SK-N-DZ (cell line): ENCODE measurements at places on chromosomes 16 and 17.

DNA sequence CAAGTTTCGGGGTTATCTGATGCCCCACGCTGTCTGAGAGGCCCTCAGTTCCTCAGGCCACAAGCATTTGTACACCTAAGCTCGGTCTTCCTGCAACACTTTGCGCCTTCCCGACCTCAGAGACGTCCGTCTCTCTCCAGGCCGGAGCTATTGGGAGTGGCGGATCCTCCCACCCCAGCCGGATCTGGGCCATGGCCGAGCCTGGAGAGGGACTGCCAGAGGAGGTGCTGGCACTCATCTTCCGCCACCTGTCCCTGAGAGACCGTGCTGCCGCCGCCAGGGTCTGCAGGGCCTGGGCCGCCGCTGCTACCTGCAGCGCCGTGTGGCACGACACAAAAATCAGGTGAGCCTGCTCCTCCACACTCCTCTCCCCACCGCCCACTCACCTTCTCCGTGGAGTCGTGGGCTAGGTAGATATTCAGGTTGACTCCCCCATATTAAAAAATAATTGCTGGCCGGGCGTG lies 1.9 kb downstream of the FBXL8 start:
- DNase-seq, result no peak

DNA sequence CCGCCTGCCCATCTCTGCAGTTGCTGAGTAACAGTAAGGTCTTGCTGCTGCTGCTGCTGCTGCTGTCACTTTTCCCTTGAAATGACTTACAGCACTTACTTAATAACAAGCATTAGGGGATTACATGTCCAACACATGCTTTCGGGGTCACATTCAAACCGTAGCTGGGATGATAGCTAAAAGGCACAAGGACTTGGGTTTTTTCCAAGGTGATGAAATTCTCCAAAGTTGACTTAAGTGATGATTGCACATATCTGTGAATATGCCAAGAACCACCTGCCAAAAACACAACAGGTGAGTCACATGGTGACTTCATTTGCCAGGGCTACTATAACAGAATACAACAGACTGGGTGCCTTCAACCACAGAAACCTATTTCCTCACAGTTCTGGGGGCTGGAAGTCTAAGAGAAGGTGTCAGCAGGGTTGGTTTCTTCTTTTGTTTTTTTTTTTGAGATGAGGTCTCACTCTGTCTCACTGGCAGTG lies 121.9 kb upstream of the TNRC6C start:
- DNase-seq, result no peak

DNA sequence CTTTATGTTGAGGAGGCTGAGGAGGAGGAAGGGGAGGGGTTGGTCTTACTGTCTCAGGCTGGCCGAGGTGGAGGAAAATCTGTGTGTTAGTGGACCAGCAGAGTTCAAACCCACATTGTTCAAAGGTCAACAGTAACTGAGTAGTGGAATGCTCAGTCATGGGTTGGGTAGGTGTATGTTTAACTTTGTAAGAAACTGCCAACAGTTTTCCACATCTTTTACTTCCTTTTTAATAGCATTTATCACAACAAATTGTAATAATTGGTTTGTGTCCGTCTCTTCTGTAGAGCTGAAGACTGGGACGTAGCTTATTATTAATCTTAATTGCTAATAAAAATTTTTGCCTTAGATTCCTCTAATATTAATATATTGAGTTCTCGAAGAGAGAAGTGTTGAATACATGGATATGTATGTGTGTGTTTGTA lies 5.3 kb downstream of the ATP6V0A1 start:
- no peak for DNase-seq

- no peak for DNase-seq
Observed at GRCh38 chr16:58937661-58938060, 203.5 kb upstream of the GOT2 start.
